AML-193 (cell line): ENCODE measurements at places on chromosomes 7 and 10.

GRCh38 chr7:142188846-142189245 is 69.0 kb downstream of the PRSS58 start:
- peak; percentile 41 for DNase-seq

GRCh38 chr7:15459018-15459615 is 102.7 kb downstream of the AGMO start:
- no peak for DNase-seq

DNA sequence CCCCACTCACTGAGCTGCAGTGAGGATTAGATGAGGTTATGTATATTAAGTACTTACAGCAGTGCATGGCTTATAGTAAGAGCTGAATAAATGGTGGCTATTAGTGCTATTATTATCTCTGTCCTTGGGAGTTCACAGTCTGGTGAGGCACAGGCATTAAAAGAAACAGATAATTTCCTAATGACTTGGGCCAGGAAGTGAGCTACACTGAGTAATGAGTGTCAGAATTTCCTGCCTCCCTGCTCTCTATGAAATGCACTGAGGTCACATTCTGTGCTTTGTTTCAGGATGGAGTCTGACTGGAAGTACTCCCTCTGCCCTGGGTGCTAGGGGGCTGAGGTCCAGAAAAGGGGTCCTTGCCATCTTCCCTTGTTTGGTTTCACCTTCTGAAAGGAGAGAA is 48.7 kb upstream of the LOXL4 start:
- DNase-seq: peak; percentile 48

GRCh38 chr7:81725812-81726127 is 44.1 kb downstream of the HGF start:
- no peak for DNase-seq

DNA sequence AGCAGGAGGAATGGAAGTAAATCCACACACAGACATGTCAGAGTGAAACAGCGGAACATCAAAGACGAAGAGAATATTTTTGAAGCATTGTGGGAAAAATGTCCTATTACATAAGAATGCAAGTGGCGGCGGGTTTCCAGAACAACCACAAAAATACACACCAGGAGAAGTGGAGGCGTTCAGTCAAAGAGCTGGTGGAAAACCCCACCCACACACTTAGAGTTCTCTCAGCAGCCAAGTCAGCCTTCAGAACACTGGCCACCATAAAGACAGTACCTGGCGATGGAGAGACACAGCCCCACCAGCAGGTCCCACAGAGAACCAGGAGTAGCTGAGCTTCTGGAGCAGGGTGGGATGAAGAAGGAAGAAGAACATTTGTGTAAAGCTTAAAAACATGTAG is 23.7 kb downstream of the NKX6-2 start:
- no peak for DNase-seq

DNA sequence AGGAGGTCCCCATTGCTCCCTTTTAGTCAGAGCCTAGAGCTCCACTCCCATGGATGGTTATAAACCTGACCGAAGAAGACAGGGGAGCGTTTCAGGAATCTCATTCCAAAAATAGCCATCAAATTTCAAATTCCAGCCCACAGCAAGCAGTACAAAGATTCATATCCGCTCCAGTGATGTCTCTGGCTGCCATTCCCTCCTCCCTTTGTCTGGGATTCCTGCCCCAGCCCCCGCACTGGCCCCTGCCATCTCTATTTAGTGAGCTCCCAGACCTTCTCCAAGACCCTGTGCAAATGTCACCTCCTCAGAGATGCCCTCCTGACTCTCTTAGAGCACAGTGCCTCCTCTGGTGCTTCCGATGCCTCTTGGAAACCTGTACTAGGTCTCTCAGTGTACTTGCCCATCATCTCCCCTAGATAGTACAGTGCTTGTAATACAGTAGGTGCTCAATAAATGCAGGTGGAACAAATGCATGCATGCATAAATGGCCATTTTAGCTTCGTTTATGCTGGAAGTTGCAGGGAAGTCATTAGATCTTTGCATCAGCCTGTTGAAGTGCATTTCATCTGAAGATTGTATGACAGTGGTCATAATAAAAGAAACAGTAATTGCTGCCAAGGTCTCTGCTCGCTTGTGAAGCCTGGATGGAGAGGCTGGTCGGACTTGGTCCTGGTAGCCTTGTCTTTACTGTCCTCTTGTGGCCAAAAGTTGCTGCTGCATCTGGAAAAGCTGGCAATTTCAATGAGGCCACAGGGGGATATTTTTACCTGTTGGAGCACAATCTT is 32.0 kb upstream of the HABP2 start:
- DNase-seq: peak; percentile 15

- DNase-seq: peak; percentile 58
Observed at GRCh38 chr7:33459340-33459751, 330.0 kb downstream of the BBS9 start.

- no peak for DNase-seq
Observed at GRCh38 chr7:121755286-121755685, 117.7 kb upstream of the PTPRZ1 start.

GRCh38 chr10:101894742-101895141 is 51.1 kb upstream of the KCNIP2 start:
- DNase-seq: no peak

DNA sequence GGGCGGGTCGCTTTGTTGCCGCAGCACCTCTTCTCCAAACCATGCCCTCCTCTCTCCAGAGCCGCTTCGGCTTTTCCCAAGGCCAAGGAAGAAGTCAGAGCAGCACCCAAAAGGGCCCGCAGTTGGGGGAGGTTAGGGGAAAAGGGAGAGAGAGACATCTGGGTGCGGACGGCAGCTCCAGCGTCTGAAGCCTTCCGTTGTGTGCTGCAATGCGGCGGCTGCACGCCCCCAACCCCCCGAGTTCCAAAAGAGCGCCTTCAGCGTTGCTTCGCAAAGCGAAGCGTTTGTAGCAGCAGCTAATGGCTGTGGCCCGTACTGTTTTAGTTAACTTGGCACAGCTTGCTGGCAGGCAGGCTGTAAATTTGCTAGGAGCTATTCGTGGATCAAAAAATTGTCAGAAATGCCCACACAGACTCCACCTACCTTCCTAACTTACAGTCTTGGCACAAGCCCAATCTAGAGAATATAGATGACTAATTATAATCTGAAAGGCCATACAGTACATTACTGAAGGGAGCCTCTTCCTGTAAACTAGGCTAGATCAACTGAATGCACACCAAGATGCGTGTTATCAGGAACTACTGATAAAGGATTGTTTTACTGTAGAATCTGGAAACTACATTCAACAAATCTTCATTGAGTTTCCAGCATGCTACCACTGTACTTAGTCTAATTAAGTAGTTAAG is 1.1 kb upstream of the KBTBD2 start:
- DNase-seq: peak; percentile 55

GRCh38 chr7:15236952-15237351 is 324.9 kb downstream of the AGMO start:
- peak; percentile 81 for DNase-seq

DNA sequence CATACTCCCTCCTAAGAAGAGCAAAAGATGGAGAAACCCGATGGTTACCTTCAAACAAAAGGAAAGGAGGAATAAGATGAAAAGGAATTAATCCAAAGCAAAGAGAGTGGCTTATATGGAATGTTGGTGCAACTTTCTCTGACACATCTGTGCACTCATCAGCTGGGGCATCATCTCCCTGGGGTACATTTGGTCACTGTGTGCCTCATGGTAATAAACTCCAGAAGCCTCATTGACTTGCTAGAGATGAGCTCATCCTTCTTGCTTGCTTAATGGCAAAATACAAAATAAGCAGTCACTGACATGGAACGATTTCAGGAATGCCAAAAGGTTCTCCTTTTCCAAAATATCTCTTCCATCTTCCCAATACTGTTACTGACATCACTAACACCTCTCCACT is 22.5 kb downstream of the CAV1 start:
- DNase-seq: no peak

GRCh38 chr7:80941208-80941758 is 22.4 kb upstream of the SEMA3C start:
- DNase-seq: no peak

GRCh38 chr10:29409241-29410054 is 120.6 kb downstream of the LYZL1 start:
- DNase-seq: peak; percentile 30

- DNase-seq: no peak
Observed at GRCh38 chr7:8343556-8343955, 81.6 kb upstream of the ICA1 start.

DNA sequence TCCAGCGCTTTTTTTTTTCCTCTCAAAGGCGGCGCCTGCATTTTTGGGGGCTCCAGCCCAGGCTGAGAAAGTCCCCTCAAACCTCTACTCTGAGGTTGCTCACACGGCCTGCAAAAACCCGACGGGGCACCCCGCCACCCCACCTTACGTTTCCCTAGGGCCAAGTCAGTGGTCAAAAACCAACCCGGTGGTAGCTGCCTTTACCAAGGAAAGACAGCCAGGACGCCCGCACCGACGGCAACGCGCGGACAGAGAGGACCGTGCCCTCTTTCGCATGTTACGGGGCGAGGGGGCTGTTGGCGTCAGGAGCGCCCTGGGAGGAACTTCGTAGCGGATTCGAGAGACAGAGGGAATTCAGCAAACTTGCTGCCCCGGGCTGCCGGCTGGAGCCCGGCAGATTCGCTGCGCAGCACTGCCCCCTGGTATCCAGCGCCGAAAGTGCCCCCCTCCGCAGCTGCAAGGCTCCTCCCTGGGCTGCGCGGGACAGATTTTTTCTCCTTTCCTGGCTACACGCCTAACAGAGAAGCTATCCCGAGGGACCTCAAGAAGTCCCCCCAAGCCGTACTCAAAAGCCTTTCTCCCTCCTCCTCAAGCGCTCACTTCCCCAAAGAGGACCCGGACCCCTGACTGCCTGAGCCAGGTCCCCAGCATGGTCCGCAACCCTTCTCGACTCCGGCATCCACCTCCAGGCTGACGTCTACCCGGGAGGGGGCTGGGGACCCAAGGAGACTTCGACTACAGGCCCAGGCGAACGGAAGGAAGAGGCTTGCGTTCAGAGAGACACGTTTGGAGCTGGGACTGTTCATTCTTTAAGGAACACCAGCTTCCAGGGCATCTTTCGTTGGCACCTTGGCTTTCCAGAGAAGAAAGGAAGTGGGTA is 27.7 kb upstream of the VAX1 start:
- DNase-seq: no peak

DNA sequence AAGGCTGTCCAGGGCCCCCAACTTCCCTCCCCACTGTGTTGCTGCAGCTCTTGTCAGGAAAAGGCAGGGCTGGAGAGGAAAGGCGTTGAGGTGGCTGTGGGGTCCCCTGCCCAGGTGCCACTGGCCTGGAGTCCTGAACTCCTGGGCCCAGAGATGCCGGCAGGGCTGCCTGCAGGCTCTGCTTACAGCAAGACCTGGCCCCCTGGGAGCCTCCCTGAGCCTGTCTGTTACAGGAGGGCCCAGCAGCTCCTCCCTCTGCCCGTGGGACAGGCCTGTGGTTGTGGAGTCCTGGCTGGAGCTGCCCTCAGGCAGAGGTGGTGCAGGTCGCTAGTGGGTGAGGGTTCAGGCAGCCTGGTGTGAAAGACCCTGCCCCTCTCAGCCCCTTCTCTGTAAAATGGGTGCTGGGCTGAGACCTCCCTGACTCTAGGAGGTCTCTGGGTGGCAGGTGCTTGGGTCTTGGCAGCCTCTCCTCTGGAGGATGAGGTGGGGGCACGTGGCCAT is 9.9 kb downstream of the ANTXRL start:
- DNase-seq: no peak

GRCh38 chr7:120444650-120445049 is 171.7 kb downstream of the KCND2 start:
- no peak for DNase-seq

GRCh38 chr7:496528-497295 is 22.9 kb downstream of the PDGFA start:
- no peak for DNase-seq

GRCh38 chr7:108253275-108254044 is 123.3 kb upstream of the LAMB4 start:
- DNase-seq: no peak

- peak; percentile 76 for DNase-seq
Observed at GRCh38 chr7:930975-931758, 23.3 kb downstream of the ADAP1 start.

DNA sequence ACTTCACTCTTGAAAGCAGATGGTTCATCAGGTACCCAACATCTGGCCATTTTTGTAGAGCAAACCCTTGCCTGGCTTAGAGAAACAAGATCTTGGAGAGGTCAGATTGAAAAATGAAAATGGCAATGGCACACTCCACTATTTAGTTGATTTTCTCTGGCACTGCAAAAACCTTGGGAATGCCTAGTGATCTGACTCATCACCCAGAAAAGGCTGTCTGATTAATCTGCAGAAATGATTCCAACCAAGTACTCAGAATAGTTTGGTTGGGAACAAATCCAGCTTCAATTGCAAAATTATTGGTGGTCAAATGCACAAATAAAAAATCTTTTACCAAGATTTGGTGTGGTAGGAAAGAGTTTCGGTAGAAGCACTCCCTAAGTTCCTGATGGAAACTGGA is 351.2 kb downstream of the PHTF2 start:
- DNase-seq: no peak

- DNase-seq: no peak
Observed at GRCh38 chr10:69938541-69938991, 114.1 kb upstream of the MACROH2A2 start.

GRCh38 chr10:3761021-3761686 is 23.9 kb downstream of the KLF6 start:
- DNase-seq: no peak

DNA sequence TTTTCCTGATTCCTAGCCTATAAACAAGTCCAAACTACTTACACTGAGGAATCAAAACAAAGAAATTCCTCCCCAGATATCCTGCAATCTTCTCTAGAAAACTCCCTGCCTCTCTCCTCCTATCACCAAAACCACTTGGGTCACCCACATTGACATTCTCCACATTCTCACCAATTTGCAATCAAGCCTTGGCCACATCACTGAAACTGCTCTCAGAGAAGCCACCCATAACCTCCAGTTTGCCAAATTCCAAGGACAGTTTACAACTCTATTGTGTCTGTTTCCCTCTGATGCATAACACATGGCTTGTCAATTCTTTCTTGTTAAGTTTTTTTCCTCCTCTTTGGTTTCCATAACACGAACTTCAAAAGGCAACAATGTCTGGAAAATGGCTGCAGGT is 233.5 kb downstream of the XPNPEP1 start:
- DNase-seq: no peak

DNA sequence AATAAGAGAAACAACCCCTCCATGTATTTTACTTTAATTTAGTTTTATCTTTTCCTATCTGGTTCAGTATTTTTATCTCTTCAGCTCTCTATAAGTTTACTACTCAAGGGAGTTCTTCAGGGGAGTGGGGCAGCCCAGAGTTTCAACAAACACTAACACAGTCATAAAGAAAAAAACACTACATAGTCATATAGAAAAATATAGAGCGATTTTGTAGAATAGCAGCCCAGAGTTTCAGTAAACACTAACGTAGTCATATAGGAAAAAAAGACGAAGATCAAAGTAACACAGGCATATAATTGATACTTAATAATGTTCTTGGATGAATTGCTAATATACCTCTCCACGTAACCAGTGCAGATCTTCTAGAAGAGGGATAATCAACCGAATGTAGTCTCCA is 54.7 kb downstream of the PON1 start:
- DNase-seq: no peak

- no peak for DNase-seq
Observed at GRCh38 chr10:128617532-128617931, 491.3 kb upstream of the MKI67 start.
